GM23248 (cell line): ENCODE measurements at places on chromosomes 13 and 19. TPM values are rescaled to one million over a fixed set of nuclear protein-coding genes. Genes with fewer than 3 reads are reported as not detected.
A peak's percentile ranks its signal among the peaks of the same experiment; 100 is the strongest.

The B3GNT8 gene
- 5.0 and 5.9 TPM in 2 replicates for total RNA-seq

DNA sequence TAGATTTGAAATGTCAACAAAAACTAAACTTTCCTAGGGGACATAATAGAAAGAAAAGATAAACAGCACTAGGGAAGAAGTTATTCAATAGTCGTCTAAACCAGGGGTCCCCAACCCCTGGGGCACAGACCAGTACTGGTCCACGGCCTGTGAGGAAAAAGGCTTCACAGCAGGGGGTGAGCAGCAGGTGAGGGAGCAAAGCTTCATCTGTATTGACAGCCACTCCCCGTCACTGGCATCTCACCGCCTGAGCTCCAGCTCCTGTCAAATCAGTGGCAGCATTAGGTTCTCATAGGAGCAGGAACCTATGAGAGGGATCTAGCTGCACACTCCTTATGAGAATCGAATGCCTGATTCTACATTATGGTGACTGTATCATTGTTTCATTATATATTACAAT, 382.7 kb downstream of the MYO16 start:
- no peak overlapping the region for H3K4me3 ChIP-seq
- no peak for DNase-seq
- no peak overlapping the region for H3K27ac ChIP-seq

DNA sequence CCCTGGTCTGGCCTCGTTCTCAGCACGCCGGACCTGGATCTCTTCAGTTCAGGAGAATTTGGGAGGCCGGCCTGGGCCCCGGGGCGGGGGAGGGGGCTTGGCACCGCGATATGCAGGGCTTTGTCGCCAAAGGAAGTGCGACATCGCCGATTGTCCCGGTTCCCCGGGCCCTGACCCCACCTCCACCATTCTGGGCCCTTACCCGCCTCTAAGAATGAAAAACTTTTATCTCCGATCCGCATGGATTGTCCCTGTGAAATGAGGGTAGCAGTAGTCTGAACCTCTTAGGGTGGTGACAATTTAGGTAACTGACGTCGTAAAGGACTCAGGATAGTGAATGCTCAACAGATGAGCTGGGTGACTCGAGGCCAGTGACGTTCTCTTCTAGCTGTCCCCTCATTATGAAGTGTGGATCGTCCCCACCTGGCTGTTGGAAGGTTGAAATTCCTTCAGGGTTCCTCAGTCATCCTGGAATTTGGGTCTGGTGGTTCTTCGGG, 650 bp downstream of the DDA1 start:
- DNase-seq: peak; percentile 38
- H3K36me3 ChIP-seq: no peaks in the 10 kb centered on the region; the same call in 1 of the 2 replicates
- peak overlapping the region; percentile 97 for H3K4me3 ChIP-seq
- H3K27ac ChIP-seq: peak overlapping the region; percentile 36
- no peaks in the 10 kb centered on the region for H3K27me3 ChIP-seq

- H3K4me3 ChIP-seq: no peak overlapping the region
- H3K4me1 ChIP-seq: no peaks in the 10 kb centered on the region
- no peaks in the 10 kb centered on the region for H3K27me3 ChIP-seq
- DNase-seq: peak; percentile 31
- H3K27ac ChIP-seq: no peak overlapping the region
These were observed 30.9 kb downstream of the MZT1 start for GRCh38 chr13:72696579-72696978.

GRCh38 chr19:47005164-47005641, 14.4 kb upstream of the NPAS1 start:
- H3K36me3 ChIP-seq: no peaks in the 10 kb centered on the region; the same call in 1 of the 2 replicates
- DNase-seq: no peak
- no peaks in the 10 kb centered on the region for H3K27me3 ChIP-seq
- no peak overlapping the region for H3K27ac ChIP-seq
- no peak overlapping the region for H3K4me3 ChIP-seq

DNA sequence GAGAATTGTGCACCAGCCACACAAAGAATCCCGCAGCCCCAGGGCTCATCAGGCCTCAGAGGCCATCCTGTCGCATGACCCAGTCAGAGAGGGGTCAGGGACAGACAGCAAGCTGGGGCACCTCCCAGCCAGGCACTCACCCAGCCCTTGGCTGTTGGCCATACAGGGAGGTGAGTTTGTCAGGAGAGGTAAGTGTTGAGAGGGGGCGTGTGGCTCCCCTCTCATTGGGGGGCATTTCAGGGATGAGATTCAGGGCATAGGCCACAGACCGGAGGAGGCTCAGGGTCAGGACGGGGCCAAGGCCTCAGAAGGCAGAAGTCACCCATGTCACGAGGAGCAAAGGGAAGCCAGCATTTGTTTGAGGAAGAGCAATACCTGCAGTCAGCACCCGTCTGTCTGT, 37.1 kb downstream of the MYO9B start:
- no peaks in the 10 kb centered on the region; the same call in 1 of the 2 replicates for H3K36me3 ChIP-seq
- H3K4me3 ChIP-seq: no peak overlapping the region
- no peak overlapping the region for H3K27ac ChIP-seq
- no peak for DNase-seq
- H3K4me1 ChIP-seq: peaks cover 12% of the 10 kb centered on the region
- no peaks in the 10 kb centered on the region for H3K27me3 ChIP-seq

- no peak for DNase-seq
- no peaks in the 10 kb centered on the region for H3K36me3 ChIP-seq
- H3K4me1 ChIP-seq: peaks cover 42% of the 10 kb centered on the region
- H3K27me3 ChIP-seq: no peaks in the 10 kb centered on the region
These were observed 51.6 kb downstream of the SACS start for GRCh38 chr13:23381866-23382265.

The ZNF543 gene
- 5.9 and 8.0 TPM in 2 replicates for total RNA-seq

- H3K27me3 ChIP-seq: no peaks in the 10 kb centered on the region
- no peaks in the 10 kb centered on the region for H3K36me3 ChIP-seq
- H3K4me1 ChIP-seq: peaks cover 48% of the 10 kb centered on the region
- DNase-seq: peak; percentile 45
- H3K4me3 ChIP-seq: no peak overlapping the region
- H3K27ac ChIP-seq: peak overlapping the region; percentile 16; the same call in 1 of the 2 replicates
These were observed 75.8 kb upstream of the MAB21L1 start for GRCh38 chr13:35552172-35552844.

- DNase-seq: peak; percentile 50
- H3K27ac ChIP-seq: peak overlapping the region; percentile 83
- H3K4me3 ChIP-seq: peak overlapping the region; percentile 86
These were observed 2.2 kb downstream of the SBNO2 start for GRCh38 chr19:1171755-1172352.

The SYNGR4 gene
- not detected in 2 replicates for total RNA-seq

The CFAP97D2 gene
- not detected in 2 replicates for total RNA-seq

The FFAR1 gene
- total RNA-seq: not detected in 2 replicates

- H3K4me3 ChIP-seq: no peak overlapping the region
- H3K27ac ChIP-seq: no peak overlapping the region
- peaks cover 40% of the 10 kb centered on the region for H3K27me3 ChIP-seq
- peak; percentile 68 for DNase-seq
- no peaks in the 10 kb centered on the region for H3K36me3 ChIP-seq
These were observed 373.5 kb downstream of the KCTD12 start for GRCh38 chr13:76512721-76513145.

DNA sequence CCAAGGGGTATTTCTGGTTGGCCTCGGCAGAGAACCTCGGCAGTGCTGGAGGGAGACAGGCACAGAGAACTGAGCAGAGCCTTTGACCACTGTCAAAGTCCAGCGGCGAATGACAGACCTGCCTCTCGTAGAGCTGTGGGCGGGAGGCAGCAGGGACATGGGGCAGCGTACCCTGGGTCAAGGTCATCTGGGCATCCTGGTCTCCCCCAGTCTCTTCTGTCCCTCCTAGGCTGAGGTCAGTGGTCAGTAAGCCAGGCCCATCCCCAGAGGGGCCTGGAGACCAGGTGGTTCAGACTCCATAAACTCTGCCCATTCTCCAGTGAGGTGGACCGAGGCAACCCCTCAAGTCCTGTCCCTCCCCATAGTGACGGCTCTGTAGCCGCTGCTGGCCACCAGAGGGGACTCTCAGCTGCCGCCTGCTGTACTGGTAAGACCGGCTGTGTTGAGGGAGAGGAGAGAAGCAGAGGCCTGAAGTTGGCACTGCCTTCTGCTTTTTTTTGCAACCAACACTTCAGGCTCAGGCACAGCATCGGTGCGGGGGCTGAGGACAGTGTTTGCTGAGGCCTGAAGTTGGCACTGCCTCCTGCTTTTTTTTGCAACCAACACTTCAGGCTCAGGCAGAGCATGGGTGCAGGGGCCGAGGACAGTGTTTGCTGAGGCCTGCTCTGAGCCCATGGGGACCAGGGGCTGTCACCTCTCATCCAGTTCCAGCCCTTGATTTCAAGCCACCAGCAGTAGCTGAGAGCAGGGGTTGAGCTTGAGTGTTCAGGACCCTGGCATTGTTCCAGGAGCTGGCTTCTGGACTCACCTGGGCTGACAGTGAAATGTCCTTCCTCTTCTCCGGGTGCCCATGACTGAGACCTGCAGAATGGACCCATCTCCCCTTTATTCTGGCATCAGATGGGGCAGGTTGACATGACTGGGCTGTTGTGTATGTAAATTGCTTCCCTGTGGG, at the start of gene PGLYRP2:
TSS of gene PGLYRP2 (minus strand) at position 111 of the 955 bp plus-strand sequence. CDS start 130 bp downstream, outside the sequence.
- DNase-seq: peak; percentile 40
- no peak within 1 kb of the TSS for H3K4me3 ChIP-seq
- no peak within 1 kb of the TSS for H3K27ac ChIP-seq
- no peaks in the 10 kb centered on the region for H3K27me3 ChIP-seq
- no peaks in the 10 kb centered on the region for H3K36me3 ChIP-seq
- no peaks in the 10 kb centered on the region for H3K4me1 ChIP-seq

DNA sequence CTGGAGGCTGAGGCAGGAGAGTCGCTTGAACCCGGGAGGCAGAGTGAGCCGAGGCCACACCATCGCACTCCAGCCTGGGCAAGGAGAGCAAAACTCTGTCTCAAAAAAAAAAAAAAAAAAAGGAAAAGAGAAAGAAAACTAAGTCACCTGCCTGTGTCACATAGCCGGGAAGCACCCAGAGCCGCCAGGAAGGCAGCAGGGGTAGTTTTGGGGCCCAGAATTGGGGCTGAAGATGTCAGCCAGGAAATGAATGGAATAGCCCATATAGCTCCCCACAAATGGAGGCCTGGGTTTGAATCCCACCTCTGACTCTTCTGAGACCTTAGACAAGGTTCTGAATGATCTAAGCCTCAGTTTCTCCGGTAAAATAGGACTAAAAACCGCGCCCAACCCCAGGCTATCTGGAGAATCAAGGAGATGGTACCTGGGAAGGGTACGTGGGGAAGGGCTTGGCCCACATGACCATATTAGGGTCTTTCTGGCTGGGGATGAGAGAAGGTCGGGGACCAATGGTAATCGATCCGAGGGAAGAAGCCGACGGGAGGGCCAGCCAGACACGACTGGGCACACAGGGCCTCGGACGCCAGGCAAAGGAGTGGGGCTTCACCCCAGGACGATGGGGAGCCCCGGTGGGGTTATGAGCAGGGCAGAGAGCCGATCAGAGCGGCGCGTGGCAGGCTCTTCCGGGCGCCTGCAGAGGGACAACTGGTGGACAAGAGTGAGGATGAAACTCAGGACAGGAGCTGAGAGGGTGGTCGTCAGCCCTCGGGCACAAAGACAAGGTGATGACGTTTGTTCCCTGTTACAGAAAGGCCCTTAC, 14.4 kb downstream of the CCDC124 start:
- no peaks in the 10 kb centered on the region for H3K36me3 ChIP-seq
- peaks cover 35% of the 10 kb centered on the region for H3K27me3 ChIP-seq
- no peak for DNase-seq
- no peak overlapping the region for H3K27ac ChIP-seq

- H3K4me3 ChIP-seq: no peak within 1 kb of the TSS
- H3K36me3 ChIP-seq: no peaks in the 10 kb centered on the region
- no peaks in the 10 kb centered on the region for H3K27me3 ChIP-seq
- H3K27ac ChIP-seq: no peak within 1 kb of the TSS
These were observed at the start of gene ZNF729 for GRCh38 chr19:22286151-22286810. Gene ZNF729, plus strand, starts transcription at chr19:22286441. Its CDS starts 85 bp downstream, at chr19:22286526.

DNA sequence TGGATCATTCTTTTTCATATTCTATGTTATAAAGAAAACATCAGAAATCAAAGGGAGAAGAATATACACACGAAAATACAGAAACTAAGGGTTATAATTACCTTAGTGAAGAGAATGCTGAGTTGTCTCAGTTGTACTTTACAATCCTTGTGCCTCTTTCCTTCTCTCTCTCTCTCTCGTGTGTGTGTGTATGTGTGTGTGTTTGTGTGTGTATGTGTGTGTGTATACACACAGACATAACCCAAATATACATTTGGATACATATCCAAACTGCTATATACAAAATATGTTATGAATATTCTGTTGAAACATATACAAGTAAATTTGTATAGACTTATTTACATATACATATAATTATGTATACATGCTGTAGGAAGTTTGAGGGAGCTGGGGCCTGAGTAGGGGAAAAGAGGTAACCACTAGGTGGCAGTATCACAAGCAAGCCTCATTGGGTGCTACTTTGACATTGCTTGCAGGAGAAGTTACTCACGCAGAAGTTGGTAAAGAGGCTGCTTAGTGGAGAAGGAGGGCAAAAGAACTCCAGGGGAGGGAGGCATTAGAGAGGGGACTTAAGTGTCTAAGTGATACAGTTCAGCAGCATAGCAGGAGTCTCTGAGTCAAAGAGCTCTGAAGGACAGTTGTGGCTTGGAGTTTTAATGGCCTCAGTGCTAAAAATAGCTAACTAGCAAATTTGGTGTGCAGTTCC, 465.1 kb upstream of the PCDH20 start:
- H3K4me3 ChIP-seq: no peak overlapping the region
- H3K4me1 ChIP-seq: no peaks in the 10 kb centered on the region
- H3K27me3 ChIP-seq: no peaks in the 10 kb centered on the region
- H3K27ac ChIP-seq: no peak overlapping the region
- peak; percentile 6 for DNase-seq
- H3K36me3 ChIP-seq: no peaks in the 10 kb centered on the region

- no peaks in the 10 kb centered on the region for H3K27me3 ChIP-seq
- no peak overlapping the region for H3K4me3 ChIP-seq
- peaks cover 9% of the 10 kb centered on the region for H3K36me3 ChIP-seq
- no peak overlapping the region for H3K27ac ChIP-seq
These were observed 2.0 kb downstream of the SPACA6 start for GRCh38 chr19:51695088-51695487.
